ENCODE measurements at places on chromosomes 7 and 10. TPM values are rescaled to one million over a fixed set of nuclear protein-coding genes. Genes with fewer than 3 reads are reported as not detected.

- no peak for DNase-seq
- H3K36me3 ChIP-seq, result no peaks in the 10 kb centered on the region
- peaks cover 4% of the 10 kb centered on the region for H3K27me3 ChIP-seq
- H3K27ac ChIP-seq, result no peak overlapping the region
- no peak overlapping the region for H3K4me3 ChIP-seq
Observed at GRCh38 chr10:76717141-76717540, 920.5 kb downstream of the KCNMA1 start.

DNA sequence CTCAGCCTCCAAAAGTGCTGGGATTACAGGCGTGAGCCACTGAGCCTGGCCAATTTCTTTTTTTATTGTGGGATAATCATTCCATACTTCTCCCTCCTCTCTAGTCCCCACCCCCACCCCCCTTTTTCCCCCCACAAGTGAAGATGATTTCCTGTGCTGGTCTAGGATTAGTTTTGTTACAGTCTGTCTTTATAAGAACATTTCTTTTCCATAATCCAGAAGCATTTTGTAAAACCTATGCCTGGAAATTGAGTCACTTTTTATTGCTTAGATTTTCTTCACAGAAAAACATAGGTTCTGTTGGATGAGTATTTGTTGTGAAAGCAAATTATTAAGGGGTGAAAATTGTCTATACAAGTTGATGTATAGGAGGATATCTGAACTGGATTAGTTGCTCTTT lies 98.9 kb downstream of the KAT6B start:
- peaks cover 5% of the 10 kb centered on the region for H3K36me3 ChIP-seq
- no peak overlapping the region for H3K27ac ChIP-seq
- DNase-seq, result no peak
- H3K27me3 ChIP-seq, result no peaks in the 10 kb centered on the region
- H3K4me1 ChIP-seq, result peaks cover 50% of the 10 kb centered on the region

DNA sequence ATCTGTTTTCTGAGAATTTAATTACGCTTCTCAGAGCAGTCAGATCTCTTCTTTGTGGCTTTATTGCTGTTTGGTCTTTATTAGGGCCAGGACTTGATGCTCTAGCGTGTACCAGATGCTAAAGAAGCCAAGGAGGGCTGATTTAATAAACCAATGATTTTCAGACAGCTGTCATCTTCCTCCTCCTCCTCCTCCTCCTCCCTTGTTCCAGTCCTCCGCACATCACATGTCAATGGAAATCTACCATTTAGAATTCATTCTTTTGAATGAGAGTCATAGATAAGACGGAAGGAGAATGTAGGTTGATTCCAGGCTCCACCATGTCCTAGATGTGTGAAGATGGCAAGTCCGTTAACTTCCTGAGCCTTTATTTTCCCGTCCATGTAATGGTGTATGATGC lies 156.3 kb downstream of the CAMK1D start:
- H3K27ac ChIP-seq, result no peak overlapping the region
- peaks cover 23% of the 10 kb centered on the region for H3K4me1 ChIP-seq
- H3K36me3 ChIP-seq, result peaks cover 3% of the 10 kb centered on the region

DNA sequence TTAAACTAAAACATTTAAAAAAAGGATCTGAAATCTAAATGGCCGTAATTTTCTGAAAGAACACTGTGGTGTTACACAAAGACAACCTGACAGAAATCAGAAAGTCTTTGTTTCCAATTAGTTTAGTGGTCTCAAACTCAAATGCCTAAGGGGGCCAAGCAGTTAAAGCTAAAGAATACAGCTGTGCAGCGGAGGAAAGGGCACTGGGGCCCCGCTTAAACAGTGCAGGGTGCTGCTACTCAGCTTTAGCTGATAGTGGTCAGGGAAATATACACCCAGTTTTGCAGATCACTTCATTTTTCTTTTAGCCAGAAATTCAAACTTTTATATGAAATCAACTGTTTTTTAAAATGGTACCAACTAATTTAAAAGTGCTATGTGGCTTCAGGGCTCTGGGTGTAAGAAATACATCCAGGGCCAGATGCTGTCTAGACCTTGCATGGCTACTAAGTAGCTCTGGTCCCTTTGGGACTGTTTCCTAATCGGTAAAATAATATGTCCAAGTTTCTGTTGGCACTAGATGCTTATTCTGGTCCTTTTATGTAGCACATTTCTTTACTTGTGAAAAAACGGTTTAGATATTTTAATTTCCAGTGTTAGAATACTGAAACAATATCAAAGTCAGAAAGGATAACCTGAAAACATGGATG lies 161.8 kb upstream of the LAMB4 start:
- H3K4me3 ChIP-seq, result peak overlapping the region; percentile 15
- H3K27me3 ChIP-seq, result no peaks in the 10 kb centered on the region
- peak overlapping the region; percentile 0 for H3K27ac ChIP-seq
- H3K4me1 ChIP-seq, result peaks cover 66% of the 10 kb centered on the region
- no peak for DNase-seq
- no peaks in the 10 kb centered on the region for H3K36me3 ChIP-seq

Gene ZNF680
- total RNA-seq, result 18.0 TPM

DNA sequence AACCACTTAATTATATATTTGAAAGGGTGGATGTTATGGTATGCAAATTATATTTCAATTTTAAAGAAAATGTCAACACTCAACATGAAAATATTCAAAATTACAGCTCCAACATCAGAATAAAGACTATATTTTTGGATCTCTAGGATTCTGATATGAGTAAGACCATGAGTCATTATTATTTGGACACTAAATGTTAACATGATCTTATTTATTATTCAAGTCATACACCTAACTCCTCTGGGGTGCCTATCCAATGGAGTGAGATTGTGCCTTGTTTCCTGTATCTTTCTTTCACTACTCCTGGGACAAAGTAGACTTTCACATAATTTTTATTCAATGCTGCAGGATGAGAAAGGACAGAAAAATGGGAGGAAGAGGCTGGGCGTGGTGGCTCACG lies 135.2 kb upstream of the PRSS1 start:
- no peaks in the 10 kb centered on the region for H3K4me1 ChIP-seq
- peaks cover 50% of the 10 kb centered on the region for H3K27me3 ChIP-seq
- H3K4me3 ChIP-seq, result no peak overlapping the region
- H3K36me3 ChIP-seq, result no peaks in the 10 kb centered on the region
- DNase-seq, result no peak

DNA sequence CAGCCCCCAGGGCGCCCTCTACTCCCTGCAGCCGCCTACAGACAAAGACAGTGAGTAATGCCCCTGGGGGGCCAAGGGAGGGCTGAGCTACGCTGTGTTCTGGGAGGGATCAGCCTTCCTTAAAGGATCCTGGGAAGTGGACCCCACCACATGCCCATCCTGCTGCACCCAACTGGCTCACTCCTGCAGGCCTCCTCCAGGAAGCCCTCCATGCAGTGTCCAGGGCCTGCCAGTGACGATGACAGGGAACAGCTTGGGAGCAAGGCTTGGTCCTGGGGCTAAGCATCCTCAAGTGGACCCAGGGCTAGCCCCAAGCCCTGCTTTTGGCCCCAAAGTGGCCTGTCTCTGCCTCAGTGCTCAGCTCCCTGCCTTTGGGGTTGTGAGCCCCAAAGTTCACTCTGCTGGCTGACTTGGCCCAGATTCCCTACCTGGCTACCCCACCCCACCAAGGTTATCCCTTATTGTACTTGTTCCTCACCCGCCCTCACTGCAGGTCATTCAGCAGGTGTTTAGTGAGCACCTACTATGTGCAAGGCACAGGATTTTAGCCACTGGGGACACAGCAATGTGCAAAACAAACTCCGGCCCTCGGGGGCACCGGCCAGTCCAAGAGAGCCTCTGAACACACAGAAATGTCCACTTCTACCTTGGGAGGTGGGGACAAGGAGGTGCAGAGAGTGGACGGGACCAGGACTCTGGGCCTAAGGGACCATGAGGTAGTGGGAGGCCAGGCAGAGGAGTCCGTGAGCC lies 83.5 kb downstream of the MYL10 start:
- no peak for DNase-seq
- H3K4me1 ChIP-seq, result peaks cover 5% of the 10 kb centered on the region
- no peak overlapping the region for H3K27ac ChIP-seq
- peaks cover 5% of the 10 kb centered on the region for H3K36me3 ChIP-seq
- peaks cover 14% of the 10 kb centered on the region for H3K27me3 ChIP-seq
- H3K4me3 ChIP-seq, result no peak overlapping the region

DNA sequence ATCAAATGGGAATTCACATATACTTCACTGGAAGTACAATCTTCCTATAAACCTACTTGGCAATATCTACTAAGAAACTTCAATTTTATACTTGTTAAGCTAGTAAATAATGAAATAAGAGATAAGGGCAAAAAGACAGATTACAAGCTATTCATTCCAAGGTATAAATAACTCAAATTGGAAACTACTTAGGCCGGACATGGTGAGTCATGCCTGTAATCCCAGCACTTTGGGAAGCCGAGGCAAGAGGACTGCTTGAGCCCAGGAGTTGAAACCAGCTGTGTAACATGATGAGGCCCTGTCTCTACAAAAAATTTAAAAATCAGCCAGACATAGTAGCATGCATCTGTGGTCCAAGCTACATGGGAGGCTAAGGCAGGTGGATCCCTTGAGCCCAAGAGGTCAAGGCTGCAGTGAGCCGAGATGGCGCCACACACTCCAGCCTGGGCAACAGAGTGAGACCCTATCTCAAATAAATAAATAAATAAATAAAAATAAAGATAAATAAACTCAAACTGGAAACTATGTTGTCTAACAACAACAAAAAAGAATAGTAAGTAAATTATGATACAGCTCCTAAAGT lies 37.6 kb downstream of the ARHGAP21 start:
- no peak overlapping the region for H3K4me3 ChIP-seq
- no peaks in the 10 kb centered on the region for H3K4me1 ChIP-seq
- no peak overlapping the region for H3K27ac ChIP-seq

Gene PANK1
- total RNA-seq, result 46.9 TPM

Gene CYP26C1
- total RNA-seq, result 0.37 TPM

DNA sequence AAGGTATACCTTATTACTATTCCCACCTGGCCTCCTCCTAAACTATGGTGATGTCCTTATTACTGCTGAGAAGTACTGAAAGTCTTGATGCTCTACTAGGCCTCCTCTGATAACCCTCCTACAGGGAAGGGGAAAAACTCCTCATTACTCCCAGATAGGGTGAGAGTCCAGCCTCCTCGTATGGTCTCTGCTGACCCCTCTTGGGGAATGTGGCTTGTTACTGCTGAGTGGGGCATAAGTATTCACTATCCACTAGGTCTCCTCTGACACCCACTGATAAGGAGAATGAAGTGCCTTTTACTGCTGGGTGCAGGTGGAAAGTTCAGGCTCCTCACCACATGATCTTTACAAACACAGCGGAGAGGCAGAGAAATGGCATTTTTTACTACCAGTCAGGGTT lies 222.9 kb downstream of the CHRM2 start:
- no peak overlapping the region for H3K27ac ChIP-seq
- DNase-seq, result no peak
- H3K36me3 ChIP-seq, result no peaks in the 10 kb centered on the region
- H3K4me3 ChIP-seq, result no peak overlapping the region
- H3K4me1 ChIP-seq, result no peaks in the 10 kb centered on the region

GRCh38 chr7:77308792-77309191 lies 107.4 kb downstream of the GSAP start:
- no peak overlapping the region for H3K27ac ChIP-seq
- H3K4me1 ChIP-seq, result peaks cover 12% of the 10 kb centered on the region
- H3K4me3 ChIP-seq, result no peak overlapping the region
- no peaks in the 10 kb centered on the region for H3K27me3 ChIP-seq

- no peaks in the 10 kb centered on the region for H3K36me3 ChIP-seq
- H3K27ac ChIP-seq, result no peak overlapping the region
- H3K4me3 ChIP-seq, result no peak overlapping the region
- no peaks in the 10 kb centered on the region for H3K27me3 ChIP-seq
- peaks cover 6% of the 10 kb centered on the region for H3K4me1 ChIP-seq
- DNase-seq, result no peak
Observed at GRCh38 chr10:132551093-132551807, 13.7 kb downstream of the INPP5A start.

- H3K27ac ChIP-seq, result peak within 1 kb of the TSS; percentile 94
- H3K27me3 ChIP-seq, result peaks cover 51% of the 10 kb centered on the region
- H3K4me1 ChIP-seq, result peaks cover 21% of the 10 kb centered on the region
- H3K4me3 ChIP-seq, result peak within 1 kb of the TSS; percentile 89
- H3K36me3 ChIP-seq, result no peaks in the 10 kb centered on the region
Observed at GRCh38 chr7:19772841-19773760, at the start of gene TMEM196. Gene TMEM196, minus strand, starts transcription at chr7:19773617. Its CDS starts 921 bp downstream, at chr7:19772696.
